ENCODE measurements at places on chromosomes 16 and 17. TPM values are rescaled to one million over a fixed set of nuclear protein-coding genes. Genes with fewer than 3 reads are reported as not detected.

The ZNF764 gene
- total RNA-seq: 22.5 TPM

The ITGAD gene
- not detected for total RNA-seq

The CDYL2 gene
- total RNA-seq: 42.8 TPM

The MARF1 gene
- total RNA-seq: 54.2 TPM

The MYH2 gene
- 0.23 TPM for total RNA-seq

The HSPB9 gene
- 0.18 TPM for total RNA-seq

The NPIPB6 gene
- 2.7 TPM for total RNA-seq

The CAMTA2 gene
- 13.6 TPM for total RNA-seq

DNA sequence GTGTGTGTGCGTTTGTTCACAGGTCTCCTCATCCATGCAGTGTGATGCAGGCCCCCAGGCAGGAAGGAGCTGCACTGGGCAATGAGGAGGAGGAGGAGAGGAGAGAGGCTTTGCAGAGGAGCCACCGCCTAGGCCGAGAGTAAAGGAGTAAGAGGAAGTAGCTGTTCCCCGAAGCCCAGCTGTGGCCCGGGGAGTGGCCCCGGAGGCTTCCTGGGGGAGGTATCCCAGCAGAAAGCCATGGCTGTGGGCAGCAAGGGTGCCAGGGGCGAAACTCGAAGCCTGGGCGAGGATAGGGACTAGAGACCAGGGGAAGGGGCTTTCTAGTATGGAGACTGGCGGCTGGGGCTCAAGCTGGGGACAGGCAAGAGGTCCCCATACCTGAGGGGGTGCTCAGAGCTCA, 12.2 kb downstream of the C16orf95 start:
- H3K36me3 ChIP-seq: no peaks in the 10 kb centered on the region
- no peaks in the 10 kb centered on the region for H3K27me3 ChIP-seq
- H3K4me3 ChIP-seq: no peak overlapping the region
- no peak for DNase-seq

- DNase-seq: no peak
- H3K4me3 ChIP-seq: no peak overlapping the region
- H3K36me3 ChIP-seq: no peaks in the 10 kb centered on the region
- no peaks in the 10 kb centered on the region for H3K4me1 ChIP-seq
Measured at GRCh38 chr16:78796221-78796866, 696.9 kb downstream of the WWOX start.

DNA sequence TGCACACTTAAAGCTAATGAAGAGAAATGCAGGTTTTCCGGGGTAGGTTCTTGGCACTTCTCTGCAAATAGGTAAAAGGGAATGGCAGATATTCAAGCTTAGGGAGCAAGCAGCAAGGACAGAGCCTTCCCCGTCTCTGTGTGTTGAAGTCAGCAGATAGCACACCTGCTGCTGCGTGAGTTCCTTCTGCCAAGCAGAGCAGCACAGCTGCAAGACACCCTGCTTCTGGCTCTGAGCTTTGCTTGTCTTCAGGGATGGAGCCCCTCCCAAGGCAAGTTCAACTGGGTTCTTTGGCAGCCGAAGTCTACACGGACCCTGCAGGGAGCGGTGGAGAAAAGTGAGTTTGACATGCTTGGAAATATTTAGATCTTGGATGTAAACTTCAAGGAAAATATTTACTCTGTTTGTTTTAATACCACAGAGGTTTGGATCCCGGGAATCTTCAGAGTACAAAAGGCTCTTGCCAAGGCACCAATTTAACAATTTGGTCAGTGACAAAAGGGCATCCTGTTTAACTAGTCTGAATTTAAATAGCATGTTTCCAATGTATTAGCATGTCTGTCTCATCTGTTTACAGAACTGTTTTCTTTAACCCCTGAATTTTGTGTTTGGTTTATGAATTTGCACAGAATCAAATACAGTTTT, 113.4 kb upstream of the KCNJ16 start:
- no peaks in the 10 kb centered on the region for H3K36me3 ChIP-seq
- no peak overlapping the region for H3K27ac ChIP-seq
- DNase-seq: peak; percentile 5
- H3K27me3 ChIP-seq: no peaks in the 10 kb centered on the region
- H3K4me1 ChIP-seq: peaks cover 3% of the 10 kb centered on the region

- no peak for DNase-seq
- no peaks in the 10 kb centered on the region for H3K36me3 ChIP-seq
- H3K4me3 ChIP-seq: no peak overlapping the region
- no peak overlapping the region for H3K27ac ChIP-seq
- no peaks in the 10 kb centered on the region for H3K4me1 ChIP-seq
Measured at GRCh38 chr17:67570797-67571196, 146.9 kb upstream of the NOL11 start.

- peaks cover 5% of the 10 kb centered on the region for H3K4me1 ChIP-seq
- no peaks in the 10 kb centered on the region for H3K27me3 ChIP-seq
- no peak overlapping the region for H3K4me3 ChIP-seq
- H3K36me3 ChIP-seq: no peaks in the 10 kb centered on the region
- DNase-seq: no peak
Measured at GRCh38 chr16:10617662-10618420, 37.4 kb upstream of the EMP2 start.

GRCh38 chr16:549544-550263, 10.5 kb upstream of the PRR35 start:
- DNase-seq: no peak
- H3K4me1 ChIP-seq: no peaks in the 10 kb centered on the region
- no peak overlapping the region for H3K27ac ChIP-seq
- no peaks in the 10 kb centered on the region for H3K27me3 ChIP-seq
- H3K4me3 ChIP-seq: no peak overlapping the region

DNA sequence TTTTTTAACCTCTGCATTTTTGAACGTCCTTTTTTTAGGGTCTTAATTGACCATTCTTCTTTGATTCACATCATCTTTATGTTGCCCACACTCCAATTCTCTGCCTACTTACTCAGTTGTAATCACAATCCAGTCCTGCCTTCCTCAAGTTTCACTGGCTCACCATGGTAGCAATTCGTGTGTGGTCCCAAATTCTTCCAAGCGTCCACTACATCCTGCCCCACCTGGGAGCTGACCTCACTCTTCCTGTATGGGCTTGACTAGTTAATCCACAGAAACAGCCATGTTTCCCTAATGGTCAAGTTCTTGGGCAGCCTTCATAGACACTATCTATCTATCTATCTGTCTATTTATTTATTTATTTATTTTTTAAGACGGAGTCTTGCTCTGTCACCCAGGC, 7.1 kb downstream of the TLCD2 start:
- H3K27me3 ChIP-seq: no peaks in the 10 kb centered on the region
- H3K36me3 ChIP-seq: no peaks in the 10 kb centered on the region
- DNase-seq: no peak
- H3K4me3 ChIP-seq: no peak overlapping the region
- H3K4me1 ChIP-seq: no peaks in the 10 kb centered on the region
- no peak overlapping the region for H3K27ac ChIP-seq

GRCh38 chr17:2972749-2973148, 90.7 kb downstream of the OR1D5 start:
- H3K4me1 ChIP-seq: no peaks in the 10 kb centered on the region
- H3K27ac ChIP-seq: no peak overlapping the region

GRCh38 chr17:83186751-83187421, 107.5 kb downstream of the METRNL start:
- no peak for DNase-seq
- no peaks in the 10 kb centered on the region for H3K4me1 ChIP-seq
- no peaks in the 10 kb centered on the region for H3K27me3 ChIP-seq
- H3K4me3 ChIP-seq: no peak overlapping the region

DNA sequence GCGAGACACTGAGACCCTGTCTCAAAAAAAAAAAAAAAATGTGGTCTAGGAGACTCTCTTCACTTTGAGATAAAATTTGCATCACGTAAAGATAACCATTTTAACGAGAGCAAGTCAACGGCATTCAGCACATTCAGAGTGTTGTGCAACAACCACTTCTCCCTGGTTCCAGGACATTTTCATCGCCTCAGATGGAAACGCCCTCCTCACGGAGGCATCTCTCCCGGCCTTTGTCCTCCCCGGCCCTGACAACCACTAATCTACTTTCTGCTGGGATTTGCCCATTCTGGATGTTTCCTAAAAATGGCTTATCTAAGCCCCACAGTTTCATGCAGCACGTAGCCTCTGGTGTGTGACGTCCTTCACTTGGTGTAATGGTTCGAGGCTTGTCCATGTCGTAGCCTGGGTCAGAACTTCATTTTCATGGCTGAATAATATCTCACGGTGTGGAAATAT, 6.4 kb upstream of the NPRL3 start:
- no peaks in the 10 kb centered on the region for H3K27me3 ChIP-seq
- no peak overlapping the region for H3K27ac ChIP-seq
- no peak overlapping the region for H3K4me3 ChIP-seq

DNA sequence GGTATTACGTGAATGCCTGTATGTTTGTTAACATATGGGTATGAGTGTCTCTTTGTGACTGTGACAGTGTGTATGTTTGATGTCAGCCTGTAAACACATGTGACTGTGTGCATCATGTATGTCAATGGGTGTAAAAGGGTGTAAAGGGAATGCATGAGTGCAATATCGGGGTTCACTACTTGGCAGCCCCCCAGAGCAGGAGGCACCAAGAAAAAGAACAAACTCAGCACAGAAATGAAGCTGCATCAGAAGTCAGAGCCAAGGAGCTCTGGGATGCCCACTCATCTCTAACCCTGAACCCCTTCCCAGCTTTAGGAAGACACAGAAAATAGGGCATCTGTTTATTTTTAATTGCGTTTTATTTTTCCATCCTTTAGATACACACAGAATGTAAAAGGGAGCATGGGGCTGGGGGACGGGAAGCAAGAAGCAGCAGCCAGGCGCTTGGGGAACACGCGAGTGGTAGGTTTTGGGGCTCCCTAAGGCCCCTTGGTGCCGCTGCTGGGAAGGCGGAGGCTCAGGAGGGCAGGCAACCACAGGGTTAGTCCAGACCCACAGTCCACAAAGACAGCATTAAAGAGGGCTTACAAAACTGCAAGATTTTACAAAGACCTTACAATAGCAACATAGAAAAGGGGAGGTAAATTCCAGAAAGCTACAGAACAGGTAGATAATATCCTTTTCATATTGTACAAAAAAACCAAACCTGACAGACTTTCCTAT, 2.3 kb upstream of the HOXB6 start:
- H3K27me3 ChIP-seq: peaks cover 60% of the 10 kb centered on the region
- DNase-seq: no peak
- H3K36me3 ChIP-seq: no peaks in the 10 kb centered on the region

- H3K4me3 ChIP-seq: no peak overlapping the region
- no peak for DNase-seq
- no peaks in the 10 kb centered on the region for H3K36me3 ChIP-seq
- no peak overlapping the region for H3K27ac ChIP-seq
- no peaks in the 10 kb centered on the region for H3K27me3 ChIP-seq
Measured at GRCh38 chr17:50618941-50619340, 15.7 kb upstream of the ABCC3 start.

GRCh38 chr17:39752241-39752881, 14.6 kb downstream of the GRB7 start:
- H3K27ac ChIP-seq: no peak overlapping the region
- no peaks in the 10 kb centered on the region for H3K4me1 ChIP-seq
- H3K4me3 ChIP-seq: no peak overlapping the region
- no peaks in the 10 kb centered on the region for H3K36me3 ChIP-seq
- DNase-seq: no peak
- no peaks in the 10 kb centered on the region for H3K27me3 ChIP-seq

GRCh38 chr17:64152428-64153125, 22.6 kb upstream of the ERN1 start:
- peaks cover 12% of the 10 kb centered on the region for H3K4me1 ChIP-seq
- H3K36me3 ChIP-seq: no peaks in the 10 kb centered on the region
- no peaks in the 10 kb centered on the region for H3K27me3 ChIP-seq
- peak overlapping the region; percentile 36 for H3K27ac ChIP-seq
- no peak overlapping the region for H3K4me3 ChIP-seq

DNA sequence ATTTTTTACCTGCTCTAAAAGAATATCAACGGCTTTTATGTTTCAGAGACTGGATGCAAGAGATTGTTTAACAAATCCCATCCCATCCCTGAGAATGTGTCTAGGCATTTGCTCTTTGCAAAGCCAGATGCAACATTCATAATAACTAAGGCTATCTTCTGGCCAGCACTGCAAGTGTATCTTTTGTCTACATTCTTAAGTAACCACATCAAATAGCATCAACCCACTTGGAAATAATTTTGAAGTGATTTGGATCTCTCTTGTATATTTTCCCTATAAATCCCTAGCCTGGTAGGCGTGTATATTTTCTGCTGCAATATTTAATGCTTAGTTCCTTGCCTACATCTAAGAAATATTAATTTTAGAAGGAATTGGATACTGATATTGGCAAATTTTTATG, 64.3 kb downstream of the PIGL start:
- DNase-seq: no peak
- no peaks in the 10 kb centered on the region for H3K36me3 ChIP-seq
- H3K4me3 ChIP-seq: no peak overlapping the region

DNA sequence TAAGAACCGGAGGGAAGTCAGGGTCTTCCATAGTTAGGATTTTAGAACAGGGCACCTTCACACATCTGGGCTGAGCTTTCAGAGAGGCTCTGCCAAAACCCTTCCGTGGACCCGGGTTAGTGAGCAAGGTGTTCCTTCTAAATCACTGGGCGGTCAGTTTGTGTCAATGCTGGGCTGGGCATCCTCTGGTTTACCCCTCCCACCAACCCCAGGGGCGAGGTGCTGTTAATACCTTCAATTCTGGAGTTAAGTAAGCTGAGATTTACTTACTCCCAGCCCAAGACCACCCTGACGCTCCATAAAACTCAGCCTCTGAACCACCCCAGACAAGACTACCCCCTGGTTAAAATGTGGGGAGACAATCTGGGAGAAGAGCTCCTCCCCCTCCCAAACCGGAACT, 1.0 kb downstream of the TMEM92 start:
- no peaks in the 10 kb centered on the region for H3K27me3 ChIP-seq
- no peak for DNase-seq
- H3K4me1 ChIP-seq: peaks cover 3% of the 10 kb centered on the region

DNA sequence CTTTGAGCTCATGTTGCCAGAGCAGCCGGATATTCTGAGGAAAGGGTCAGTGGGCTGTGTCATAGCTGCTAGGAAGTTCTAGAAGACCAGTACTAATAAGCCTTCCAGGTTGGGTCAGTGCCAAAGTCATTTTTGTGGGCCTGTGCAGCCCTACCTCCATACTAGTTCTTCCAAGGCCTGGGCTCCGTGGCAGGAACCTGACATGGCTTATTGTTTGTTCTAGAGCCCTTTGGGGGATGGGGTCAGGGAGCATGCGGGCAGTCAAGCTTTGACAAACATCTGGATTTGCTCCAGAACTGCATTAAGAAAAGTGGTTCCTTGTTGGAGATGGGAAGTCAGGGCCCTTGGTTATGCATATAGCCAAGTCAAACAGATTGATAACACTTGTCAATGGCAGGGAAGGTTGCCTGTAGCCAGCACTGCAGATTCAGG, 7.6 kb downstream of the ALKBH5 start:
- H3K4me3 ChIP-seq: no peak overlapping the region
- no peaks in the 10 kb centered on the region for H3K36me3 ChIP-seq
- peaks cover 33% of the 10 kb centered on the region for H3K4me1 ChIP-seq
- no peaks in the 10 kb centered on the region for H3K27me3 ChIP-seq

GRCh38 chr16:53773150-53773846, 69.3 kb downstream of the FTO start:
- H3K27me3 ChIP-seq: no peaks in the 10 kb centered on the region
- H3K4me3 ChIP-seq: no peak overlapping the region
- H3K27ac ChIP-seq: no peak overlapping the region

All from prostate gland (tissue), 2 donors.